Stimulated activated CD4-positive, alpha-beta T cell treated with anti-CD3 and anti-CD28 coated beads, Interleukin-1b, Interleukin-23, amount 100 ng/mL, for 1 hour (primary cell): ENCODE measurements at places on chromosomes 2 and 18.

- no peak for DNase-seq
These were observed 40.7 kb upstream of the CABLES1 start for GRCh38 chr18:23094411-23095190.

- DNase-seq = no peak
These were observed 224.5 kb downstream of the IKZF2 start for GRCh38 chr2:212926940-212927339.

- DNase-seq = no peak
These were observed 96.8 kb downstream of the DNAH6 start for GRCh38 chr2:84613082-84613481.

- no peak for DNase-seq
These were observed 40.7 kb upstream of the TMEM131 start for GRCh38 chr2:98036349-98037000.

- no peak for DNase-seq
These were observed 52.4 kb downstream of the EMX1 start for GRCh38 chr2:72969706-72970105.

DNA sequence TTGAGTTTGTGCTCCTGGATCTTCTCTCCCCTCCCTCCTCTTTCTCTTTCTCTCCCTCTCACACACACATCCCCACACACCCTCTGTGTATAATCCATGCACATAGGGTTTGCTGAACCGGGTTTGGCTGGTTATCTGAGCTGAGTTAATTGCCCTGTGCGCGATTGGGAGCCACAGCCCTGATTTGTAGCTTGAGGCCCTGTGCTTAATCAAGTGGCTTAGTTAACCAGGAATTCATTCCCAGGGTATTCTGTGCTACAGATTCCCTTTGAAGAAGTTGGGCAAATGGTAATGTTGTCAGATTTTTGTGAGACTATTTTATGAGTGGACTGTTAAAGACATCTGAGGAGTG lies 6.2 kb downstream of the PARD3B start:
- no peak for DNase-seq

- DNase-seq = no peak
These were observed 179.5 kb upstream of the PARD3B start for GRCh38 chr2:204365811-204366210.

GRCh38 chr2:207328944-207329386 lies 163.2 kb upstream of the KLF7 start:
- DNase-seq = no peak

GRCh38 chr2:63486861-63487290 lies 101.4 kb downstream of the WDPCP start:
- DNase-seq = no peak

GRCh38 chr18:54671291-54671881 lies 80.3 kb downstream of the DYNAP start:
- DNase-seq = no peak

DNA sequence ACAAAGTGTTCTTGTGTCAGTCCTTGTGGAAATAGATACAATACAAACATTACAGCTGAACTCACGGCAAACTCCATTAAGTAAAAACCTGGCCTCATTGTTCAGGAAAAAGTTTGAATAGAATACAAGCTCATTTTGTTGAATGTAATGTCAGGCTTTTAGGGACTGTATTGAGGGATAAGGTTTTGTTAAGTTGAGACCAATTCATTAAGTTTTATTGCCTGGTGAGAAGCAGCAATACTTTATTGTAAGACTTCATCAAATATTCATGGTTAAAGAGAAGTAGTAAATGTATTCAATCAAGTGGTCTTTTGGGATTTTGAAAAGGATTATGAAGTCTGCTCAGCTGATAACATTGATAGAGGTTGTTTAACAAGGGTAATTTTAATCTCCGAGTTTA lies 35.4 kb upstream of the METAP1D start:
- no peak for DNase-seq

DNA sequence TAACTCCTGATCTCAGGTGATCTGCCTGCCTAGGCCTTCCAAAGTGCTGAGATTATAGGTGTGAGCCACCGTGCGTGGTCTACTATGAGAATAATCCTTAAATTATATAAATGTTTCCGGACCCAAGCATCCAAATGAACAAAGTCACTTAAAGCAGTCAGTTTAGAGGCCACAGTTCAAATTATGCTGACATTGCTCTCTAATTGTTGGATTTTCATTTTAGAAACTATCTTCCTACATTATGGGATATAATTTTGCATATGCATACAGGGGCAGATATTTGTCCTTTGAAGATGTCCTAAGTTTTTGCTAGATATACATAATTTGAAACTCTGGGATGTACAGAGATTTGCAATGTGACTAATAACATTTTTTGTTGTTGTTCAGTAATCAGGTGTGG lies 390.1 kb downstream of the RND3 start:
- DNase-seq = no peak

- DNase-seq = no peak
These were observed 65.0 kb downstream of the NCK2 start for GRCh38 chr2:105809723-105810122.

- DNase-seq = no peak
These were observed 577 bp upstream of the GLI2 start for GRCh38 chr2:120734930-120735651.

- no peak for DNase-seq
These were observed 24.4 kb downstream of the SGPP2 start for GRCh38 chr2:222448748-222449181.

GRCh38 chr2:18465979-18466378 lies 94.5 kb downstream of the RDH14 start:
- no peak for DNase-seq

DNA sequence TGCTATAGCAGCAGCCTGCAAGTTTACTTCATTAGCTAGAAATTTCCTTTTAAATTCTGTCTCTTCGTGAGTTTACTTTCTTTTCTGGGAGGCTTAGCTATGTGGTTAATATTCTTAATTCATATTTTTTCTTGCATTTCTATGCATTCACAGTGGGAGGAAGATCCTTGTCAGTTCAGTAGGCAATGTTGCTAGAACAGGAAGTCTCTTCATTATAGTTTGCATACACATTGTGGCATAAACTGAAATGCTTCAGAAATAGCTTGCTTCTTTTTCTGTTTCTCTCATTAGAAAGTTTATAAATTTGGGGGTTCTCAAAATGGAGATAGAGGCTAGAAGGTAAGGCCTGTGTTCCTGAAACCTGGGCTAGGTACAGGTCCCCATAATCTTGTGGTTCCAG lies 8.1 kb upstream of the ARHGAP15 start:
- no peak for DNase-seq

GRCh38 chr2:201149064-201149820 lies 33.3 kb downstream of the CFLAR start:
- no peak for DNase-seq

- no peak for DNase-seq
These were observed 178.1 kb downstream of the NCKAP5 start for GRCh38 chr2:133390156-133390555.
